ENCODE measurements at places on chromosomes 5 and 9.

DNA sequence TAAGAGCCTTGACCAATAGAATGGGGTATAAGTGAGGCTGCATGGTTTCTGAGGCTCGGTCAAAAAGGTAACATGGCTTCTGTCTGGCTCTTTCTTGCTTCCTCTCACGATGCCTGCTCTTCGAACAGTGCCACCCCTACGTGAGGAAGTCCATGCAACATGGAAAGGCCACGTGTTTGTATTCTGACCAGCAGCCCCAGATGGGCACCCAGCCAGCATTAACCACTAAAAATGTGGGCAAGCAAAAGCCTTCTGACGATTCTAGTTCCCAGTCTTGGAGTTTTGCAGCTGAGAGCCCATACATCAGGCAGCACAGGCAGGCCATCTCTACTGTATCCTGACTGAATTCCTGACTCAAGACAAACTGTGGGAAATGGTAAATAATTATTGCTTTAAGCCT lies 24.2 kb upstream of the NREP start:
- peak; percentile 48 for DNase-seq

- DNase-seq, result no peak
Observed at GRCh38 chr5:172493906-172494305, 39.6 kb upstream of the SH3PXD2B start.

GRCh38 chr9:33289496-33289895 lies 820 bp upstream of the NFX1 start:
- DNase-seq, result peak; percentile 22

- DNase-seq, result peak; percentile 85
Observed at GRCh38 chr5:141681695-141682641, at the start of gene ARAP3. Gene ARAP3 (minus strand): TSS chr5:141682230. CDS start chr5:141680486, 1,744 bp downstream.

- no peak for DNase-seq
Observed at GRCh38 chr5:44389090-44389822, at the start of gene FGF10. Gene FGF10 (minus strand): TSS chr5:44389420. CDS start chr5:44388682, 738 bp downstream.

- no peak for DNase-seq
Observed at GRCh38 chr9:7303907-7304626, 495.5 kb downstream of the DMAC1 start.

DNA sequence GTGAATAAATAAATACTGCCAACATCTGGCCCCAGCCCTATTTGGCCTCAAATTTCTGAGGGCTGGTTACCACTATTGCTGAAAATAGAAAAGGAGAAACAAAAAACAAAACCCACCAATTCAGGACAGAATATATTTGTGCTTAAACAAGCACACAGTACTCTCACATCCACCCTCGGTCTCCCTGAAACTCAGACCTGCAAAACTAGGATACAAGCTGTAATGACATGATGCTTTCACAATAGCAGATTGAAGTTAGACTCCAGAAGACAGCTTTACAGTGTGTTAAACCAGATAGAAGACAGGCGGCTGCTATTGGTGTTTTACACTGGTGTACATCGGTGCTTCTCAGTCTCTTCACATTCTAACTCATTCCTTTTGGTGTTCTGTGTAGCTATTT lies 214.9 kb upstream of the DMRT1 start:
- peak; percentile 15 for DNase-seq

- no peak for DNase-seq
Observed at GRCh38 chr5:180599981-180600553, 8.8 kb upstream of the SCGB3A1 start.
